ENCODE measurements at places on chromosomes 16 and 17. TPM values are rescaled to one million over a fixed set of nuclear protein-coding genes. Genes with fewer than 3 reads are reported as not detected.

The SOX15 gene
- total RNA-seq: 0.29 TPM

The CSH2 gene
- not detected for total RNA-seq

The KRT32 gene
- not detected for total RNA-seq

The TP53TG3F gene
- total RNA-seq: not detected

The MEOX1 gene
- total RNA-seq: 5.4 TPM

The LYZL6 gene
- total RNA-seq: not detected

DNA sequence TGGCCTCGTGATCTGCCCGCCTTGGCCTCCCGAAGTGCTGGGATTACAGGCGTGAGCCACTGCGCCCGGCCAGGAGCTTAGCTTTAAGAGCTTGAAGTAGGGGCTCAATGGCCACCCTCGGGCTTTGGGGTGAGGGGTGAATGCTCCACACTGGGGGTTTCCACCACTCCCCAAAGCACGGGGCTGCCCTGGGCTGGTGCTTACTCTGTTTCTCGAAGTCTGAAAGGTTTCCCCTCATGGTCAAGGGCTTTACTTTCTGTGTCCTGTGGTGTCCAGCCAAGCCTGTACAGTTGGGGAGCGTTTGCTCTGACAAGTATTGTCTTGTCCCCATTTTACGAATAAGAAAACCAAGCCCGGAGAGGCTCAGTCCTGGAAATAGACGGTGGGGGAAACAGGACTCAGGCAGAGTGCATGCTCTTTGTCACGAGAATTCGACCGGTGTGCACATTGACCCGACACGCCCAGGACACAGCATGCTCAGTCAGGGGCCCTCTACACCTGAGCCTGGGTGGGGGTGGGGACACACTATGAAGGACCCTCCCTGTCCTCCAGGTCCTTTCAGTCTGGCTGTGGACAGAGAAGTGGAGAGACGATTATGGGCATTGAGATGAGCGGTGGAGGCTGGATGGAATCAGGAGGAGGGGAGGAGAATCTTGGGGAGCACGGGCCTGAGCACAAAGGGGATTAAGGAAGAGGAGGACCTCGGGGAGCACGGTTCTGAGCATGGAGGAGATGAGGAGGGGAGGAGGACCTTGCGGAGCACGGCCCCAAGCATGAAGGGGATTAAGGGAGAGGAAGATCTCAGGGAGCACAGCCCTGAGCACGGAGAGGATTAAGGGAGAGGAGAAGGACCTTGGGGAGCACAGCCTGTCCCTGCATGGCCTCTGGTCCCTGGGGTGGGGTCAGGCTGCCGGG lies 7.5 kb downstream of the CD7 start:
- peaks cover 9% of the 10 kb centered on the region for H3K27me3 ChIP-seq
- H3K36me3 ChIP-seq: peaks cover 15% of the 10 kb centered on the region
- DNase-seq: no peak
- H3K4me3 ChIP-seq: no peak overlapping the region

The EVPL gene
- total RNA-seq: 0.34 TPM

GRCh38 chr17:20263595-20263994 lies 203.7 kb downstream of the LGALS9B start:
- DNase-seq: no peak
- H3K27me3 ChIP-seq: no peaks in the 10 kb centered on the region
- H3K36me3 ChIP-seq: peaks cover 5% of the 10 kb centered on the region
- H3K4me1 ChIP-seq: peaks cover 43% of the 10 kb centered on the region

- no peak overlapping the region for H3K4me3 ChIP-seq
- peaks cover 29% of the 10 kb centered on the region for H3K4me1 ChIP-seq
- DNase-seq: no peak
- no peak overlapping the region for H3K27ac ChIP-seq
These were observed 1.1 kb upstream of the CCDC182 start for GRCh38 chr17:57746221-57746620.

- no peak overlapping the region for H3K4me3 ChIP-seq
- no peaks in the 10 kb centered on the region for H3K36me3 ChIP-seq
- no peak for DNase-seq
- peaks cover 34% of the 10 kb centered on the region for H3K27me3 ChIP-seq
- peaks cover 3% of the 10 kb centered on the region for H3K4me1 ChIP-seq
These were observed 46.5 kb upstream of the GINS3 start for GRCh38 chr16:58345574-58346354.

The PYY gene
- total RNA-seq: not detected

The GUCY2D gene
- not detected for total RNA-seq

GRCh38 chr16:84919269-84919668 lies 92.1 kb downstream of the ZDHHC7 start:
- no peak for DNase-seq
- H3K27me3 ChIP-seq: peaks cover 20% of the 10 kb centered on the region
- H3K36me3 ChIP-seq: no peaks in the 10 kb centered on the region
- H3K4me3 ChIP-seq: no peak overlapping the region
- H3K27ac ChIP-seq: no peak overlapping the region
- no peaks in the 10 kb centered on the region for H3K4me1 ChIP-seq

The NHLRC4 gene
- total RNA-seq: 1.6 TPM

- H3K27ac ChIP-seq: no peak overlapping the region
- no peak for DNase-seq
- H3K36me3 ChIP-seq: no peaks in the 10 kb centered on the region
- H3K4me3 ChIP-seq: no peak overlapping the region
- H3K4me1 ChIP-seq: no peaks in the 10 kb centered on the region
These were observed 61.4 kb upstream of the TBX2 start for GRCh38 chr17:61338000-61338798.

DNA sequence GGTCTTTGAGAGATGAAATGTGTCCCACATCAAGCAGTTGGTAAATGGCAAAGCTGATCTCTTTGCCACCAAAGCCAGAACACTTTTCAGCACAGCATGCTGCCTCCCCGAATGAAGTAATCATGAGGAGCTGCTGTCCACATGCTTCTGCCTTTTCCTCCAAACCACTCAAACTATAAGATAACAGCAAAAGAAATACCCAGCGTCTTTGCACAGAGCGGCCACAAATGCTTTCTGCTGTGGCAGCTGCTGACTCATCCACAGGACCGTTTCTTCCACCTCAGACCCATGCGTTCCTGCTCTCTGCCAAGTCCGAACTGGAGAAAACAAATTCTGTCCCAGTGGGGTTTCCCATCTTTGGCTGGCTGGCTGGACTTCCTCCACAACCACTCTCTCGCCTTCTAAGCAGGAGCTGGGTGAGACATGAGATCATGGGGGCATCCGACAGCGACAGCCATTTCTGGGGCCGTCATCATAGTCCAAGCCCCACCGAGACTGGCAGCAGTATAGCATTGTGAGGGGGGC lies 27.1 kb downstream of the TBC1D3B start:
- peaks cover 11% of the 10 kb centered on the region for H3K4me1 ChIP-seq
- H3K4me3 ChIP-seq: no peak overlapping the region
- no peak for DNase-seq
- H3K27ac ChIP-seq: no peak overlapping the region
- H3K27me3 ChIP-seq: peaks cover 35% of the 10 kb centered on the region
- H3K36me3 ChIP-seq: no peaks in the 10 kb centered on the region

DNA sequence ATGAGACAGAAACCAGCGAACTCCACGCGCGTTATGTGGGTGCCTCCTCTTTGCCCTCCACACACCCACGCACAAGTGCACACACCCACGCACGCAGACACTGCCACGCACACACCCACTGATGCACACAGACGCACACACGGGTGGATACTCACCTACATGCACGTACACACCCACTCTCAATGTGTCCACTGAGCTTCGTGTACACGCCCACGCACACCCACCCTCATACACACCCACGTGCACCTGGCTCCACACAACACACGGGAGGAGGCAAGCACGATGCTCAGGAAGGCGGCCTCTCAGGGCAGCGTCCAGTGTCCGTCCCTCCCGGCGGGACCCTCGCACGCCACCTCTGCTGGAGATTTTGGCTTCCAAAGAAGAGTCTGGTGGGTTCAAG lies 4.2 kb downstream of the RFNG start:
- no peak overlapping the region for H3K4me3 ChIP-seq
- no peak overlapping the region for H3K27ac ChIP-seq
- peaks cover 9% of the 10 kb centered on the region for H3K4me1 ChIP-seq
- H3K27me3 ChIP-seq: no peaks in the 10 kb centered on the region
- no peaks in the 10 kb centered on the region for H3K36me3 ChIP-seq

DNA sequence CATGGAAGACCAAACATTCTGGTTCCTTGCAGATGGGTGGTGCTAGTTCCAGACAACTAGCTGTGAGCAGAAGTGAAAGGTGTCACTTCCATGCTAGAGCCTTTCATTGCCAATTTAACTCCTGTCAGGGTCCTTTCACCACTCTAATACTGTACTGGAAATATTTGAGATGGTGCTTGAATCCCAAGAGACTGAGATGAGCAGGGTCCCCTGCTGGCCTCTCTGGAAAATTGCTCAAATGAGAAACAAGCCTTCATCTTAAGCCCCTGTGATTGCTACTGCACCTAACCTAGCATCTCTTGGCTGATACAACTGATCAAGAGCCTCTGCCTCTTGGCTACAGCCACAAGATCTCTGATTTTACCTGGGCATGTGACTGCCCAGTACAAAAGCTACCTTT lies 7.4 kb upstream of the VAC14 start:
- H3K4me3 ChIP-seq: no peak overlapping the region
- no peaks in the 10 kb centered on the region for H3K4me1 ChIP-seq

DNA sequence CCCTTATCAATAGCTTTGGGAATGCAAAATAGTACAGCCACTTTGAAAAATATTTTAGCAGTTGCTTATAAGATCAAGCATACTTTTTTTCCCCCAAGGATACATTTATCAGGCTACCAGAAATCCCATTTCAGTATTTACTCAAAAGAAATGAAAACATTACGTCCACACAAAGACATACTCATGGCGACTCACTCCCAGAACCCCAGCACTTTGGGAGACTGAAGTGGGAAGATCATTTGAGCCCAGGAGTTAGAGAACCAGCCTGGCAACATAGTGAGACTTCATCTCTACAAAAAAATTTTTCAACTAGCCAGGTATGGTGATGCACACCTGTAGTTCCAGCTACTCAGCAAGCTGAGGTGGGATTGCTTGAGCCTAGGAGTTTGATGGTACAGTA lies 5.9 kb downstream of the SKA2 start:
- peaks cover 43% of the 10 kb centered on the region for H3K4me1 ChIP-seq
- H3K27ac ChIP-seq: no peak overlapping the region
- no peak for DNase-seq
- H3K36me3 ChIP-seq: peaks cover 56% of the 10 kb centered on the region

GRCh38 chr17:73582359-73582758 lies 61.9 kb downstream of the SDK2 start:
- no peak overlapping the region for H3K27ac ChIP-seq
- no peak for DNase-seq
- peaks cover 2% of the 10 kb centered on the region for H3K27me3 ChIP-seq
- no peaks in the 10 kb centered on the region for H3K36me3 ChIP-seq
- H3K4me3 ChIP-seq: no peak overlapping the region
- H3K4me1 ChIP-seq: peaks cover 15% of the 10 kb centered on the region

GRCh38 chr17:35449371-35449931 lies 885 bp upstream of the SLFN13 start:
- peaks cover 26% of the 10 kb centered on the region for H3K4me1 ChIP-seq
- peak overlapping the region; percentile 64 for H3K27ac ChIP-seq
- no peaks in the 10 kb centered on the region for H3K27me3 ChIP-seq
- H3K4me3 ChIP-seq: no peak overlapping the region

All from activated CD8-positive, alpha-beta T cell treated with anti-CD3 and anti-CD28 coated beads, Interleukin-2, amount 10 ng/mL, durations not matched to agents 7 days and 5 days (primary cell).